NK-92 treated with Interleukin-12 subunit alpha and Interleukin-12 subunit beta, amount 100 ng/mL, for 24 hours (cell line): ENCODE measurements at places on chromosomes 12 and 14.

GRCh38 chr12:132061641-132062430, 82.3 kb downstream of the DDX51 start:
- DNase-seq = no peak

DNA sequence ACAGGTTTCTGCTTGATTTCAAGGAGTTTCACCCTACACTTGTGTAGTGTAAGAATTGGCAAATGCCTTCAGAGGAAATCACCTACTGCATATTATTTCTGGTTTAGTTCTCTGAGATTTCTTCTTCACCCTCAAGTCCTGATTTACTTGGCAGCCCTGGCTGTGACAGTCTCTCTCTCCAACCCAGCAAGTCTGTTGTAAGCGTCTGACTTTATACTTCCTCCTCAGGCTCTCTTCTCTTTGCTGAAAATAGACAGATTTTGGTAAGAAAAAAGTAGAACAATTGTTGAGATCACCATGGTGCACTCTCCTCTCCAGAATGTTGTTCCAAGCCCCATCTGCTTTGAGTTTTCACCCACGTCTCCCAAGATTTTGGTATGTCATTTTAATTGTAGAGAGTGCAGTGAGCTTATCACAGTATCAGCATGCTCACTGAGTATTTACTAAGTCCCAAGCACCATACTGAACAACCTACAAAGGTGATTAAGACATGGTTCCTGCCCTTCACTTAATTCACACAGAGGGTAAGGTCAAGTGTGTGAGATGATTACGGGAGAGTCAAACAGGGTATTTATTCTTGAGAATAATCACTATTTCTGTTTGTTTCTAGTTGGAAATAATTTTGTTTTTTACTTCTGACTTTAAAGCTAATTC, 148.7 kb downstream of the MDGA2 start:
- DNase-seq = no peak

- no peak for DNase-seq
Measured at GRCh38 chr14:77178656-77179055, 2.9 kb upstream of the TMEM63C start.

GRCh38 chr12:133222211-133222610, 13.5 kb downstream of the ANHX start:
- no peak for DNase-seq

GRCh38 chr12:23536293-23536692, 413.2 kb downstream of the SOX5 start:
- DNase-seq = no peak

- DNase-seq = no peak
Measured at GRCh38 chr14:65910108-65910786, 497.7 kb downstream of the FUT8 start.

GRCh38 chr14:42307239-42307825, 700.7 kb downstream of the LRFN5 start:
- no peak for DNase-seq

DNA sequence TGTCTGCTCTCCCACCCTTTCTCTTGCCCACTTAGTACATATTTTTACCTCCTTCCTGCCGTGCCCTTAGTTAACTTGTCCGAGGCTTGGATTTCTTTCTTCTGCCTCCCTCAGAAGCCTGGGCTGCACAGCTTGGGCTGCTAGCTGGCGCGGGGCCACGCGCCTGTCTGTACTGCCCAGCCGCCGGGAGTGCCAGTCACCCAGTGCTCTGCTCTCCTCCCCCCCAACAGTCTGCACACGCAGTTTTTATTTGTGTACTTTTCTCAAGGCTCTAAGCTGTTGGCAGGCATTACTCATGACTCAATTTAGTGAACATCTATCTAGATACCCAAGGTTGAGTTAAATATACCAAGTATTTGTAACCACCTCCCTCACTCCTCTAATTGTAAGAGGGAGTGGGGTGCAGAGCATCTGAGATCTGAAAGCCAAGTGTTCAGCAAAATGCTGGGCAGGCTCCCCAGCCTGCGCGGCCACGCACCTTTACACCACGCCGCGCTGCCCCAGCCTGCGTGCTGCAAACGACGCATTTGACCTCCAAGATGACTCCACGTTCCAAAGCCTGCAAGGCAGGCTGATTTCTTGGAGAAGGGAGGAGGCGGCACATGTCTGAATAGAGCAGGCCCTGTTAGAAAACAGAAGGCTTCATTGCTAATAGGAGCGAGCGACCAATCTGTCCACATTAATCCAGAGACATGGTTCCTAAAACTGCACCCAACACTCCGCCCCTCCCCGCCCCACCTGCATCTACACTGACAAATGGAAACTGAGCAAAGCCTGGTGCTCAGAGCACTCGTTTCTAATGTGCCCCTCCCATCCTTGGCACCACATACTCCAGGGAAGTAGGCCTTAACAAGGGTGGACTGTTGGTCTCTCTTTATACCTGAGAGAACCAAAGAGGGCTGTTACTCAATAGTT, 18.2 kb upstream of the CACNA2D4 start:
- no peak for DNase-seq

DNA sequence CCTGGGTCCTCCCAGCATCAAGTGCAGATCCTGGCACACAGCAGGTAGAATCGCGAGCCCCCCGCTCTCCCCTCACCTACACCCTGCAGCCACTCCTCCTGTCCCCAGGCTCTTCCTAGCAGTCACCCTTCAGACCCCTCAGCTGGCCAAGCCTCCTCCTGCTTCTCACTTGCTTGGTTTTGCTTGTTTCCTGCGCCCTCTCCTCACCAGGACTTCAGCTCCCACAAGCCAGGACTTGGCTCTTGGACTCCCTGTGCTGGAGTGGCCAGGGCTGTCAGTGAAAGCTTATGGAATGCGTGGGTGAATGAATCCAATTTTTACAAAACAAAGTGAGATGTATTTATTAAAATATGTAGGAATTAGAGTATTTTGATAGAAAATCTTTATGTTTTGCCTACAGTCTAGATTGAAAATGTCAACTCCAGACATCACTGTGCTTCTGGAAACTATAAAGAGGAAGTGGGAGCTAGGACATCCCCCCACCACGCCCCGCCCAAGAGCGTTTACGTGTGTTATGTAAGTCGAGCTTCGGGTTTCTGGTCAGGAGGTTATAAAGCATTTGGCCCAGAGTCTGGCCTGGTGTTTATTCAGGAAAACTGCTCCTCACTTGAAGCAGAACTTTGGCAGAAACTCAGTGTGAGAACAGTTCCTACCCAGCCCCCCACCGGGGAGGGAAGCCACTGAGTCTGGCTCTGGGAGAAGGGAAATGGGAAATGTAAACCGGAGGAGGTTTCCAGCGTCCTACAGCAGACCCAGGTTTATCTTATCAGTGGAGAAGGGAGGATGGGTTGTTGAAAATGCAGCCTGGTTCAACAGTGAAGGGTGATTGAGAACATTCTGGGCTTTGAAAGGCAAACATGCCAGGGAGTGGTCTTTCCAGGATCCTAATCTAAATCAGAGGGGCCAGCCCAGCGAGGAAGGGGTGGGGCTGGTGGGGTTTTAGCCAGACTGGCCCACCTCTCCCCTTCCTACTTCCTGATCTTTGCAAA, 8.8 kb downstream of the ALDH2 start:
- no peak for DNase-seq

DNA sequence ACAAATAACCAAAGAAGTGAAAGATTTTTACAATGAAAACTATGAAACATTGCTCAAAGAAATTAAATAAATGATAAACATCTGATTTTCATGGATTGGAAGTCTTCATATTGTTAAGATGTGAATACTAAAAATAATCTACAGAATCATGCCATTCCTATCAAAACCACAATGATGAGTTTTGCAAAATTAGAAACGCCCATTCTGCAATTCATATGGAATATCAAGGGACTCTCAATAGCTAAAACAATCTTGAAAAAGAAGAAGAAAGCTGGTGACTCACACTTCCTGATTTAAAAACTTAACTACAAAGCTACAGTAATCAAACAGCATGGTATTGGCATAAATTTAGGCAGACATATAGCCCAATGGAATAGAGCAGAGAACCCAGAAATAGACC, 40.2 kb upstream of the CCT2 start:
- DNase-seq = no peak
